Stimulated activated CD8-positive, alpha-beta memory T cell treated with anti-CD3 and anti-CD28 coated beads, Interleukin-15, amount 100 ng/mL, for 24 hours (primary cell): ENCODE measurements at places on chromosomes 6 and 20.

DNA sequence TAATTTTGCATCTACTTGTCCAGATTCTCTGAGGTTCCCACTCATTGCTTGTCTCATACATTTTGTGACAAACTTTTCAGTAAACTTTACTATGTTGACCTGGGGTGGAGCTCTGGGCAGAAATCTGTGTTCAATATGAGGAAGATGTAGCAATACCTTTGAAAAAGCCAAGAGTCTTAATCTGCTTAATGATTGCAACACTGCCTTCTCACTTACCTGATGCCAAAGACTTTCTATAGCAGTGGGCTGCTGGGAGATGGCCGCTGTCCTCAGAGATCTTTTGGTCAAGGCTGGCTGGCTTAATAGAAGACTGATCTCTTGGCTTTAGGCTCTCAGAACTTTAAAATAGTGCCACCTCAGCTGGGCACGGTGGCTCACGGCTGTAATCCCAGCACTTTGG, 70.1 kb upstream of the RBM24 start:
- no peak for DNase-seq

DNA sequence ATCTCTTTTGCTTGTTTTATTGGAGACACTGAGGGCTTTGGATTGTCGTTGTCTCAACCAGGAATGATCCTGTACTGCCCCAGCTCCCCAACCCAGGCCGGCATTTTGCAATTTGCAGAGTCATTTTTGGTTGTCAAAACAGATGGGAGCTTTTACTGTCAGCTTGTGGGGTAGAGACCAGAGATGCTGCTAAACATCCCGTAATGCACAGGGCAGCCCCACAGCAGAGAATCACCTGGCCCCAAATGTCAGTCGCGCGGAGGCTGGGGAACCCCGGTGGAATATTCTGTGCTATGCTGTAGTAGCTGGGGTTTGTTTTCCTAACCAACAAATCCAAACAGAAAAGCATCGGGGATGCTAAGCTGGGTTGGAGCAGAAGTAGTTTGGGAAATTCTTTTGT, 99.7 kb downstream of the TSHZ2 start:
- DNase-seq = no peak

DNA sequence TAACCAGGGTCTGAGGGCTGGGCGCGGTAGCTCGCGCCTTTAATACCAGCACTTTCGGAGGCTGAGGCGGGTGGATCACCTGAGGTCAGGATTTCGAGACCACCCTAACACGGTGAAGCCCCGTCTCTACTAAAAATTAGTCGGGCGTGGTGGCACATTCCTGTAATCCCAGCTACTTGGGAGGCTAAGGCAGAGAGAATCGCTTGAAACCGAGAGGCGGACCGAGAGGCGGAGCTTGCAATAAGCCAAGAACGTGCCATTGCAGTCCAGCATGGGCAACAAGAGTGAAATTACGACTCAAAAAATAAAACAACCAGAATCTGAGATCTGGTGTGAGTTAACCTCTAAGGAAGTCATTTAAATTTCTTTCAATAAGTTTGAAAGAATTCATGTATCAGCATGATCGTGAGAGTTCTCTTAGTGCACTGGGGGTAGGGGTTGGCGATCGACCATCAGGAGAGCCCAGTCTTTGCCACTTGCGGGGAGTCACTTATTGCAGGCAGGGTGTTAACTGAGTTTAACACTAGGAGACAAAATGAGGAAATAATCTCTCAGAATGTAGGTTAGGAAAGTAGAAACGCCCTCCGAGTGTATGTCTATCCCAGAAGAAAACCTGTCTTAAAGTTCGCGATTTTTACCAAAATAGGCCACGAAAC, 206.5 kb upstream of the ZNF184 start:
- DNase-seq = no peak

DNA sequence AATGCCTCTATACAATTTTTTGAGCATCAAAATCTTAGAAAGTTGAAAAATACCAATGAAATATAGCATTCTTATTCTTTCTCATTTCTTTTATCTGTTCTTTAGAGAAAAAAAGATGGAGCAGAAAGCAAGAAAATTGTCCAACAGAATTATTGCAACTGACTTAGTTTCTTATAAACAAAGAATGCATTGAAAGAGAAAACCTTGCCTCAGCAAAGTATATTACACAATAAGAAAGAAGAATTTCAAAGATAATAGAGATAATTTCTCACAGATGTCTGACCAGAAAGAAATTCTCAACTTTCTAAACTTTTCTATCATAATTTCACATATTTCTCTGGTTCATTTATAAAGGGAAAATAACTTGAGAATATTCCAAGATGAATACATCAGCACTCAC, 47.0 kb upstream of the PRND start:
- DNase-seq = no peak

DNA sequence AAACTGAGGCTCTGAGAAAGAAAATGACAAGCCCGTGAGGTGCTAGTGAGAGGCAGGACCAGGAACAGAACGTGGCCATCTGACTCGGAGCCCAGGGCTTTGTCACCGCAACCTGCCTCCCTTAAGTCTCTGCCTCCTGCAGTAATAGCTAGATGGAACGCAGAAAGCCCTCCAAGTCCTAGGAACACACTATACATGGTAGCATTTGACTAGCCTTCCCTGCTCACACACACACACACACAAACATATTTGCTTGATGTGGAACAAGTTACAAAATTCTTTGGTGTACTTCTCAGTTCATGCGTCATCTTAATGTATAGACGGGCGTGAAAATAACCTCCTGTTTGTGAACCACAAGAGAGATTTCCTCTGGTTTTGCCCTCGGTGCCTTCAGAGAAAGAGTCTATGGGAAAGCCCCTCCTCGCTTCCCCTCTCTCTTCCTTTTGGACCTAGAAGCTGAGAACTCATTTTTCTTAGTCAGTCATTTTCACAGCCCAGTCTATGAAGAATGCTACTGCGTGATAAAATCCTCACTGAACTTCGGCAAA, 38.8 kb downstream of the C6orf52 start:
- DNase-seq = no peak

DNA sequence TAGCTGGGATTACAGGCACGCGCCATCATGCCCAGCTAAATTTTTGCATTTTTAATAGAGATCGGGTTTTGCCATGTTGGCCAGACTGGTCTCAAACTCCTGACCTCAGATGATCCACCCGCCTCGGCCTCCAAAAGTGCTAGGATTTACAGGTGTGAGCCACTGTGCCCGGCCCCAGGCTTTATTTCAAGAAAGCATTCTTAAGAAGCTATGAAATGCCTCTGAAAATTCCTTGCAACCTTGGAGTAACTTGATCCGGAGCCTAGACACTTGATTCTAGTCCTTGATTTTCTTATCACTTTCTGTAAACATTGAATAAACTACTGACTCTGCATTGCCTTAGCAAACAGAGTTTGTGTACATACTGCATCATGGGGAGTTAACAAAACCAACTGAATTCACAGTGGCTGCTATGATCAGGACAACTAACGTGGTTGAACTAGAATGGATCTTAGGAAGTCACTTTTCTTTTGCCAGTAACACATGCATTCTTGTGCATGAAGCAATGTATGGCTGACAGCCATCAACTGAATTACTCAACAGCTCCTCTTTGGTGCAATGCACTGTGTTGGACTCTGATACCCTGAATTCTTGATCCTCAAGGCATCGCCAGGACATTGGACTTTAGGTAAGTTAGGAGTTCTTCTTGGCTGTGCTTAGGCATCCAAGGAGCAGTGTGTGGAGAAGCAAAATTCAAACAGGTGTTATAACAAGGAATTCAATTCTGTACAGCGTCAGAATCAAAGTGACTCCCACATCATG, 102.8 kb upstream of the TMEM170B start:
- DNase-seq = no peak

GRCh38 chr20:39885975-39886649, 802.9 kb downstream of the MAFB start:
- no peak for DNase-seq

GRCh38 chr6:164690241-164690640, 619.2 kb downstream of the C6orf118 start:
- no peak for DNase-seq

- DNase-seq = no peak
Observed at GRCh38 chr20:9301129-9302090, 213.0 kb upstream of the LAMP5 start.

DNA sequence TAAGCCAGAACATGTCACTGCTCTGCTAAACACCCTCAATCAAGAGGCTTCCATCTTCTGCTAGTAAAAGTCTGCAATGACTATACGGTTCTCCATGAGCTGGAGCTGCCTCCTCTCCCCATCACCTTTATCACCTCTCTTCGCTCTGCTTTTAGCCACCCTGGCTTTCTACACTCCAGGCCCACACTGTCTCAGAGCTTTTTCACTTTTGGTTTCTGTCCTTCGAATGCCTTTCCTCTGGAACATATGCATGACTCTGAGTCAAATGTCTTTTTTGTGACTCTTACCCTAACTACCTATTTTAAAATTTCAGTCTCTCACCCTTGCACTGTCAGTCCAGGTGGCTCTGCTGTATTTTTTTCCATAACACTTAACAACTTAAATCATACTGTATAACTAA, 525.4 kb upstream of the RNF217 start:
- no peak for DNase-seq

DNA sequence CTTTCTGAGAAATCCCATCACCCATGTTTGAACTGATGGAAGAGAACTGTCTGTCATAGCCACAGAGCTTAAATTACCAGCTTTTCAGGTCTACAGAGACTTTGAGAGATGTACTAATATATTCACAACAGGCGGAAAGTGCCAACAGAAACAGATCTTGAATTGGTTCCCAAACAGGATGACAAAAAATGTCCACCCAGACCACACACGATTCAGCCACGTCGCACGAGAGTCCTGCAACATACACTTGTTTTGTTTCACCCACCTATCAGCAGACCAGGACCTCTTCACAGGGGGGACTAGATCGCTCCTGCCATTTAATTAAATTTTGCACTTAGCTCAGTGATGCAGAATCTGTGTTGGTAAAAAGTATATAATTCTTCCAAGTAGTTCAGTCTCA, 187.1 kb upstream of the CEP162 start:
- DNase-seq = no peak

GRCh38 chr20:35939264-35939663, 15.0 kb downstream of the SCAND1 start:
- no peak for DNase-seq

- DNase-seq = no peak
Observed at GRCh38 chr20:22504829-22505377, 79.5 kb downstream of the FOXA2 start.

GRCh38 chr6:114075300-114075699, 104.4 kb upstream of the HDAC2 start:
- no peak for DNase-seq

DNA sequence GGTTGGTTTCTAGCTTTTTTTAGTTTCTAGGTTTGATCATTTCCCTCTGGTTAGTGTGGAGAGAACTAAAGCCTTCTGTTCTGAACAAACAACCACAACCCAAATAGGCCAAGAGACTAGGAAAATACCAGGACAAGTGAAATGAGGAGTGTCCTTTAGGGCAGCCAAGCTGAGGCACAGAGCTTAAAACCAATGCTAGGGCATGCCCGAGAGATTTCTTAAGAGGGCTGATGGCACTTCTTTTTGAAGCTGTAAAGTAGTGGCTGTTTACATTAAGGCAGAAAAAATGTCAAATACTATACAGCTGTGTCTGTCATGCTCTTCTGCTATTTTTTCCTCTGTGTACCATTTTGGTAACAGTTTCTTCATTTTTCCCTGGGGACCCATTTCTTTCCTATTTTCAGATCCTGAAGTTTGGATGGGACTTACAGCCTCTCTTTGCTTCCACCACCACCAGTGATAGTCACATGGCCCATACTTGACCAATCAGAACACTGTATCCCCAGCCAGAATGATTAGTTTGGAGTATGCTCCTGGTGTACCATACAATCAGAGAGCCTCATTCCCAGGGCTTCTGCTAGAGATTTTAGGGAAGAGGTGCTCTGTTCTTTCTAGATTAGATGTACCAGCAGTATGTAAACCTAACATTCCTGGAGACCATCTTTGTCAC, 154.4 kb downstream of the BMP2 start:
- DNase-seq = no peak

DNA sequence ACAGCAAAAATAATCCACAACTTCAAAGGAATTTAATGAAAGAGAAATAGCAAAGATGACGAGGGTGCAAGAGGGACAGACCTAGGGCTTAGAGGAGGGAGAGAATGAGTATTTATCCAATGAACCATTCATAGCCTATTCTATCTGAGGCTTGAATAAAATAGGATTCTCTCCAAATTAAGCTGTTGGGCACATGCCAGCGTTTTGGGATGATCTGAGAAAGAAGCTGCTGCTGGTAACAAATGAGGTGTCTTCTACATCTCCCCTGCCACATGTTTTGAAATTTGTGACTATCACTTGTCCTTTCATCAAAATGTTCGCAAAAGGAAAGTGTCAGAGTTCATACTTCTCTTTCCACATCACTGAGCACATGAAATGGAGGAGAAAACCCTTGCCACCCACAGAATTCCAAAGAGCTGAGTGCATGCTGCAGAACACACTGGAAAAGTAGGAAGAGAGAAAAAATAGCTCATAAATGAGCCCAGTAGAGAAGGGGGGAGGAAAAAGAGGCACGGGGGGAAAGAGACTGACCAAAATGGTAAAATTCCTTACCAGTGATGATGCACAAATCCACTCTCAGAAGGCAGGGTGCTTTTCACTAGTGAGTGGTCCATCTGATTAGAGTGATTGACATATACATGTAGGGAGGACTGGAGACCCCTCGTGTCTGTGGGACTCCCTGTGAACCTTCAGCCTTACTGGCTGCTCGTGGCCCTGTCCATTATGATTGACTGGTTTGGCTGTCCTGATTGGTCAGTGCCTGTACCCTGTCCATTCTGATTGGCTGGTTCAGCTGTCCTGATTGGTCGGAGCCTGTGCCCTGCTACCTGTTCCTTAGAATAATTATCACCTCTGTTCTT, 180.5 kb downstream of the OGFRL1 start:
- DNase-seq = no peak

DNA sequence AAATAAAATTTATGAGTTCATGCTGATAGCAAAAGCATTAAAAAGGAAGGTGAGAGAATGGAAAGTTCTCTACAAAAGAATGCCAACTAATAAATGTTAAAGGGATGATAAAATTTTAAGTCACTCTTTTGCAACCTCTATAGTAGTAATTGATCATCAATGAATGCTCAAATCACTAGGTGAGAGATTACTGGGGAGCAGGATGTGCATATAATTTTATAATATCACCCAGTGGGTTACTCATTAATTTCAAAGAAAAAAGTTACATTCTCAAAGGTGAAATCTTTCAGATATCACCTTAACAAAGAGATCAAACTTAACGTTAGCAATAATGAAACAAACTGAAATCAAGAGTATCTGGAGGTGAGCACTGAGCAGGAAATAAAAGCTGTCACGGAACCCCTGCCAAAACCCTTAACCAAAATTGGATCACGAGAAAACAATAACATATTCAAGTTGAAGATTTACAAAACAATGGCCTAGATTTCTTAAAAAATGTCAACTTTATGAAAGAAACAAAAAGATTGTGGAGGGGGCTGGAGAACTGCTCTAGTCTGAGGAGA, 45.5 kb upstream of the TMEM244 start:
- no peak for DNase-seq

- DNase-seq = no peak
Observed at GRCh38 chr6:83117802-83118201, 50.3 kb downstream of the DOP1A start.

- no peak for DNase-seq
Observed at GRCh38 chr6:1016329-1017302, 295.3 kb upstream of the FOXQ1 start.

- DNase-seq = no peak
Observed at GRCh38 chr6:151425561-151425960, 26.4 kb downstream of the RMND1 start.

GRCh38 chr6:125340991-125341390, 39.2 kb upstream of the HDDC2 start:
- DNase-seq = no peak

- DNase-seq = no peak
Observed at GRCh38 chr6:100460650-100461204, 4.0 kb downstream of the SIM1 start.

- DNase-seq = no peak
Observed at GRCh38 chr6:160013987-160014868, 45.3 kb downstream of the IGF2R start.
